SW 1271 (cell line): ENCODE measurements at places on chromosomes 7 and 10.
A peak's percentile ranks its signal among the peaks of the same experiment; 100 is the strongest.

- DNase-seq: peak; percentile 58
Measured at GRCh38 chr10:101693978-101694673, 844 bp downstream of the FBXW4 start.

DNA sequence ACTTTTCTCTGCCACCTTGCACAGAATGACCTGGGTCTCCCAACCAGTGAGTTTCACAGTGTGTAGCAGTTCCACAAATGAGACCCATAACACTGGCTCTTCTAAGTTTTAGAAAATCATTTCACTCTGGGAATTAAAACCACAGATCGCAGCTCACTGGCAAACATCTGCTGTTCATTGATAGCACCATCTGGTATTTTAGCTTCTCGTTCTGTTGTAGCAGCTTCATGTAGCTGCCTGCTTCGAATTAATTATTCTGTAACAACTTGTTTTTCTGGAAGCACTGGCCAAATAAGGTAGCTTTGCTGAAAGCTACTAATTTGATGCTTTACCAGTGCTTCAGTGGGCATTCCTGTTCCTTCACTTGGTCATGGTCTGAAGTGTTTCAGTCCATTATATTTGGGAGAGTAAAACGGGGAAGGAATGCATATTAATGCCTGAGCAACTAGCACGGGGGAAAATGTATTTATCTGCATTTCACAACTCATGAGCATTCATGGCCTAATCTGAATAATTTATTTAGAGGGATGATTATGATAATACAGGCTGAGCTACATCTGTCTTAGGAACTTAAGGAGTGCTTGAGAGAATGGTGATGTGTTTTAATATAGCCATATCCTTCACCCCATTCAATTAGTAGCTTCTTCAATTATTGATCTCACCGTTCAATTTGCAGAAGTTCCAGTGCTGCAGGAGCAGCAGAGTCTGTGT lies 447.4 kb downstream of the XPNPEP1 start:
- DNase-seq: no peak

GRCh38 chr7:50341724-50342123 lies 37.2 kb downstream of the IKZF1 start:
- no peak for DNase-seq

DNA sequence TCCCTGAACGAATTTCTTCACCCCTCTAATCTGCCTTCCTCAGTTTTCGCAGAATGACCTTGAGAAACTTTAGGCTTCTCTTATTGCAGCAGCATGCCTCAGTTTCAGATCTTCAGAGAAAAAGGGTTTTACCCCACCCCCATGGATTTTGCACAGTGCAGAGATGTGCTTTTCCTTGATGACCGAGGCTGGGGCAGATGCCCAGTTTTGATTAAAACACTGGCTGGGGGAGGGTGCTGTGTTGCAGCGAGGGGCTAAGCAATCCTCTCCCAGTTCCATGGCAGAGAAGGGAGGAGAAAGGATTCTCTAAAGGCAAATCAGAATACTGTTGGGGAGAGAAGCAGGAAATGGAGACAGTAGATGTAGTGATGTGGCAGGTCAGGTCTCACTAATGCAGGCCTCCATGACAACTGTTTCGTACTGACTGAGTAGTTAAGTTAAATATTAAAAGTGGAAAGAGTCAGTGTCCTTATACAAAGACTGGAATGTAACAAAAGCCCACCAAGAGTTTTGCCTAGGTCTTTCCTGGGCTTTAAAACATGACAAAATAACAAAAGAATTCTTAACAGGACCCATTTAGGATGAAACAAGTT lies 50.8 kb upstream of the PDZD8 start:
- no peak for DNase-seq

DNA sequence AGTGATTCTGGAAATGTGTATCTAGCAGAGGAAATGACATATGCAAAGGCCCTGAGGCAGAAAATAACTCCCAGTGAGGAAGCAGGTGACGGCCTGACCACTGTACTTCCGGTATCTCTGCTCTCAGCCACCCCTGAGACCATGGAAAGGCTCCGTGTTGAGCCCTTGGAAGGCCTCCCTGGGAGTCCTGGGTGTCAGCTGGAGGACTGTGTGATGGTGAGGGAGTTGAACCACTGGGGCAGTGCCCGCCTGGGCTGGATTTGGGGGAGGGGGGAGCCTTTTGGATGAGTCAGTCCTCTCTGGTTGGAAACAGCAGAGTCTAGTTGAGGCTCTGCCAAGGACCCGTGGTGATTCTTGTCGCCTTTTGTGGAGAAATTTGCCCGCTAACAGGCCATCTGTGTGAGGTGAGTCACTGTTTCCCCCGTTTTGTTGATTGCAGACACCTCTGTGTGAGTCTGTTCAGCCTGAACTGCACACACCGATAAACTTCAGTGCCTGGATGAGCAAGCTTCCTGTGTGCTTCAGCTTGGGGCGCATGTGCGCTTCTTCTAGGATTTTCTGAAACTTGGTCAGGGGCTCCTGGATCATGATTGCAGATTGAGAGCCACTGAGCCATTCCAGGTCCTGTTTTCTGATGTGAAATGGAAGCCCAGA lies 98.6 kb downstream of the GRK5 start:
- peak; percentile 93 for DNase-seq

- DNase-seq: no peak
Measured at GRCh38 chr10:24456322-24456721, 247.4 kb downstream of the KIAA1217 start.

GRCh38 chr7:332646-333392 lies 42.8 kb downstream of the FOXL3 start:
- DNase-seq: peak; percentile 63

DNA sequence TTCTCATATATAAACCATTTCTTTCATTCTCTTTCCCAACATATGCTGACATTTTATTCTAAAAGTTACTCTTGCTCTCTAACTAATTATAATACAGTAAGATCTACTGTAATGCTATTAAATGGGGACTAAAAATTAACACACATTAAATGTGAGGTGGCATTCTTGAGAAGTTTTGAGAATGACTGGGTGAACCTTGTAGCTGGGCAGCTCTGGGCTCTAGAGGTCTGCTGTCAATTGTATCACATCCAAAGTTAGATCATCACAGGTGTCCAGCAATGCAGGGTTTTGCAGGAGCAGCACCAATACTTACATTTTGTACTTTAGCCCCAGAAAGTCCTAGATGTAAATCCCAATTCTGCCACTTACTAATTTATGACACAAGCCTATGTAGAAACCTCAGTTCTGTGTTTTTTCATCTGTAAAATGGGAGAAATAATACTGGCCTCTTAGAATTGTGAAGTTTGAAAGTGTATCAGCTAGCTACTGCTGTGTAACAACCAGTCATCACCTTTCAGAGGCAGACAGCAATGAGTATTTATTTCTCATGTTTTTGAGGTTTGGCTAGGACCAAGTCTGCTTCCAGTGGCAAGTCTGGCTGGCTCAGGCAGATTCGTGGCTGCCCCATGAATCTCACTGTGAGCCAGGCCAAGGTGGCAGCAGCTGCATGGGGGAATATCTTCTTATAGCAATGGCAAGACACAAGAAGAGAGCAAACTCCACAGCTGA lies 79.6 kb upstream of the EMX2 start:
- no peak for DNase-seq

GRCh38 chr7:142799437-142799835 lies 28.7 kb downstream of the PRSS2 start:
- DNase-seq: no peak

- DNase-seq: no peak
Measured at GRCh38 chr10:58998924-58999713, 177.3 kb upstream of the PHYHIPL start.

DNA sequence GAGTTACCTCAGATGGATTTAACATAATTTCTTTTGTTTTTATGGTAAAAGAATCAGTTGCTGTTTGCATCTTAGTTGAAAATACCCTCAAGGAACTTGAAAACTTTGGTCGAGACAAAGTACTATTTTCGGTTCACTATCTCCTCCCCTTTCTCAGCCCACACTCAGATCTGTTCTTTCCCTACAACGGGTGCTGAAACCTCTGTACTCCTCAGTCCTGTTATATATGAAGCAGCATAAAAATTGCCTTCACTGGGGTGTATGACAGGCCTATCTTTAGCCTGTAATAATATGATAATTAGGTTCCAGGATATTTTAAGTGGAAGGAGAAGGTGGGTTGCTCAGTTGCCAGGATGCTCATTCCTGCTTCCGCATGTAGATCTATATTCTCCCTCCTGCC lies 105.2 kb upstream of the NOBOX start:
- DNase-seq: no peak

DNA sequence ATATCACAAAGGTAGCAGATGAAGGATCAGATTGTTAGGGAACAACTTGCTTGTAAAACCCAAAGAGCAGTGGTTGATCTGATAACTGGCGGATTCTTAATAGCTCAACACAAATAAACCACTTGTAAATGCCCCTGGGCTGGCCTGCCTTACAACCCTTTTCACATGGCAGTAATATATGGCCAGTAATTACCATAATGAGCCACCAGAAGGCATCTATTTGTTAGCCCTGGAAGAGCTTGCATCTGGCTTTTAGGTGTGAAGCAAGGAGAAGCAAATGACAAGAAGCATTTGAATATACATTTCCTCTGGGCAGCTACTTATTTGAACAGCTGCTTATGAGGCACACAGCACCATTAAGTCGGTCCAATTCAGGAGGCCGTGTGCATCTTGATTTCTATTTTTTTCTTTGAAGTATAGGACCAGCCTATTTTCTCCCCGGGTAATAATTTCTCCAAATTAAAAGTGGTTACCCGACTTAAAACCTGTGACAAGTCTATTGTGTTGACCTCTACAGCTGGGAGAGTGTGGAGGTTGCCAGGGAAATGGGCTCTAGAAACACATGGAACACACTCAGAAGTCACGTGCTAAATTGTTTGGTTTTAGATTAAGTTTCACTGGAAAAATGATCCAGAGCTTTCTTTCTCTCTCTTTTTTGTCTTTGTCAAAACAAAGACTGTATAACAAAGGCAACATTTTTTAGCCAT lies 113.4 kb downstream of the SEM1 start:
- no peak for DNase-seq

GRCh38 chr10:110141185-110141584 lies 66.2 kb upstream of the MXI1 start:
- DNase-seq: no peak

GRCh38 chr7:155276800-155277375 lies 20.8 kb upstream of the INSIG1 start:
- DNase-seq: no peak

DNA sequence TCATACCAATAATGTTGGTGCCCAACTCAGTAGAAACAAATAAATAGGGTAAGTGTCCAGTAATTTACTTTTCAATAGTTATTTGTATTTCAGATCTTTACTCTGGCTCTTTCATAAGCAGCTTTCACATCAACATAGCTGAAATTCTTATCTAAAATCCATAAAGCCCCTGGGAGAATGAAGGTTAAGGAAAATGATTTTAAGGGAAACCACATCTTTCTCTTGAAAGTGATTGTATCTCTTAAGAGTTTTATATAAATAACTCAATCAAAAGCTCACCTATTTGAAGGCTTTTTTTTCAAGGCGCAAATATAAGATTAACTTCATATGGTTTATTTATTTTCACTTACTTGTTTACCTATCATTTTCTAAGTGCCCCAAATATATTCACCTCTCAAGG lies 324.4 kb downstream of the HGF start:
- no peak for DNase-seq

DNA sequence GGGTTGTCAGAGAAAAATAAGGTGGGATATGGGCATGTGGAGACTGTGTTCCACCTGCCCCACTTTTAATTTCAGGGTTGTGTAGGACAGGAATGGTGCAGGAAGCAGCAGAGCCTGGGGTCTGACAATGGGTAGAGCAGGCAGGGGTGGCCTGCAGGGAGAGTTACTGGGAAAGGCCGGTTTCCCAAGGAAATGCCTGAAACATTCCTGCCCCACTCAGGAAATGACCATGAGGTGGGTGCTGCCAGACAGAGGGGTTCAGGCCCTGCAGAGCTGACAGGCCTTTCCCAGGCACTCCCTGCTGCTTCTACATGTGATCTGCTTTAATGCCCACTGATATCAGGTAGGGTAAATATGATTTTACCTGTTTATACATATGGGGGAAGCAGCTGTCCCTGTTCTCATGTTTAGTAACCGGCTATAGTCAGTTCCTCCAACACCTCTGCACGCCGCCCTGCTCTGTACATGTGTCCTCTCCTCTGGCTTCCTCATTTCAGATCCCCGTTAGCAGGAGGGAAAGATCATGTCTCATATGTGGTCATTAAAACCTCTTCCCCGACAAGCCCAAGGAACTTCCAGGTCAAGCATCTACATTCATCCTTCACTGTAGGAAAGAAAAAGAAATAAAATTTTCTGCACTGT lies 118.6 kb upstream of the PRSS58 start:
- no peak for DNase-seq

DNA sequence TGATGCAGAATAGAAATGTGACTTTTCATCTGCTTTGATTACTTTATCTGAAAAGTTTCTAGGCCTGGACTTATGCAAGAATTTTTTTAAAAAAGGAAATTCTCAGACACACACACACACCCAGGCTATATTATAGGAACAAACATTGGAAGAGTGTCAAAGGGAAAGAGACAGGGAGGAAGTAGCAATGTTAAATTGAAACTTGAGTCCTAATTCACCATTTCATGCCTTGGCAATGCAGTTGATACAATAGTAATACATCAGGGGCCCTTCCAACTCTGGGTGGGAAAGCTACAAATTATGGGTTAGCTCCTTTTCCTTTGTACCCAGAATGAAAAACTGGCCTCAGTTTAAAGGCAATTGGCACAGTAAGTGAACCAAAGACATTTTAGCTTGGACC lies 258.0 kb upstream of the LYZL1 start:
- no peak for DNase-seq

DNA sequence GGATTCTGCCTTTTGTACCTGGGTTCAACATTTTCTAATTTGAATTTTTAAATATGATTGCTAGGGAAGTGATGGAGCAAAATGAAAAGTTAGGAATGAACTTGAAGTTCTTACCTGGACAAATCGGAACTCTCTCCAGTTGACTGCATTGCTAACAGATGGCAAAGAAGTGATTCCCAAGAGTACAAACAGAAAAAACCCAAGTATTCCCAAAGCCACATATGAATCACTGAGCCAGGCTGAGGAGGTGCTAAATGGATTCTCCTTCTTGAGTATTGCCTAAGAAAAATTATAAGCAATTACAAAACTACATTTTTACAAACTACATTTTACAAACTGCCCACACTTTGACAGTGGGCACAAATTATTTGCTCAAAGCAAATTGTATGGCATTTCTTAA lies 25.9 kb downstream of the STEAP4 start:
- DNase-seq: no peak

GRCh38 chr7:85103962-85104361 lies 82.9 kb downstream of the SEMA3D start:
- DNase-seq: no peak

- no peak for DNase-seq
Measured at GRCh38 chr10:784403-785088, 95.1 kb upstream of the DIP2C start.
